ENCODE measurements at places on chromosomes 3 and 15.

- DNase-seq: no peak
Observed at GRCh38 chr3:122014741-122015140, 7.3 kb downstream of the ILDR1 start.

DNA sequence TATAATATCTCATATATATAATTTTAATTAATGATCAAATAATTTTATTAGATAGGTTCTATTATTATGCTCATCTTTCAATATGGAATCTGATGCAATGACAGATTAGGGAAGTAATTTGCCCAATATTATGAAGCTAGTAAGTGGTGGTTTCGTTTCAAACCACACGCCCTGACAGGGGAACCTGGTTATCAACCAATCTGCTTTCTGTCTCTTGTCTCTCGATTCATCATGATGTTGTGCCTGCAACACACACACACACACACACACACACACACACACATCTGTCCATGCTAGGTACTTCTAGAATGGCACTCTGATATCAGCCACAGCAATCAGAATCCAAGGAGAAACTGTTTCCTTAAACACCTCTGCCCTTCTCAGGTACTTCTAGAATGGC, 128.4 kb downstream of the ZBBX start:
- DNase-seq: no peak

GRCh38 chr15:93515256-93516051, 426.4 kb upstream of the RGMA start:
- DNase-seq: no peak

- DNase-seq: no peak
Observed at GRCh38 chr3:128504963-128505730, 12.1 kb upstream of the GATA2 start.

DNA sequence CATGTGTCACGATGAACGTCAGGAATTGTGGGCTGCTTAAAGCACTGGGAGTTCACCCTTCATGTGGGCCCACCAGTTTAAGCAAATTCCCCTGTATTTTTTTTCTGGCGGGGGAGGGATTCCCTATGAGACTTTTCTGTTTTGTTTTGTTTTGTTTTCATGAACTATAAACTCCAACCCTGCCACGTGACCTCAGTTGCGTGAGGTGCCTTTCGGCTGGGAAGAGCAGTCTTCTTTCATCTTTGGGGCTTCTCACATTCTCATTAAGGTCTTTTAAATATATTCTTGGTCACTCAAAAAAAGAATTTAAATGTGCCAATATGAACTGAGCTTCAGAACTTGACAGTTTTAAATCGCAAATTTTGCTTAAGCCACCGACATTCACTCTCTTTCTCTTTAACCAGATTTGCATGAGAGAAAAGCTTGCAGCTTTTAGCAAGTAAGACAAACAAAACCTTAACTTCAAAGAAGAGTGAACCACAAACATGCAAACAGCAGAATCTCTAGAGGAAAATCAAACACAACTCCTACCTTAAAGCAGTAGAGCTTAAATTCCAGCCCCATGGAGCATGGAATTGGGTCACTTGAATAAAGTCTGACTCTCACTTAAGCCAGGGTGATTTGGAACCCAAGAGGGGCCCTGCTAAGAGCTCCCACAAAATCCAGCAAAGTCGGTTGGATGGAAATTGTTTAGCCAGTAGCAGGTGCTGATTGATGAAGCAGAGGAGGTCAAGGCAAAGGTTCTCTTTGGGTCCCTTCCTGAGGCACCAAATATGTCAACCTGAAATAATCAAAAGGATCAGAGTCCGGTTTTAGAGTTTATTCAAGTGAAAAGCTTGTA, 699.8 kb upstream of the GBE1 start:
- DNase-seq: no peak

DNA sequence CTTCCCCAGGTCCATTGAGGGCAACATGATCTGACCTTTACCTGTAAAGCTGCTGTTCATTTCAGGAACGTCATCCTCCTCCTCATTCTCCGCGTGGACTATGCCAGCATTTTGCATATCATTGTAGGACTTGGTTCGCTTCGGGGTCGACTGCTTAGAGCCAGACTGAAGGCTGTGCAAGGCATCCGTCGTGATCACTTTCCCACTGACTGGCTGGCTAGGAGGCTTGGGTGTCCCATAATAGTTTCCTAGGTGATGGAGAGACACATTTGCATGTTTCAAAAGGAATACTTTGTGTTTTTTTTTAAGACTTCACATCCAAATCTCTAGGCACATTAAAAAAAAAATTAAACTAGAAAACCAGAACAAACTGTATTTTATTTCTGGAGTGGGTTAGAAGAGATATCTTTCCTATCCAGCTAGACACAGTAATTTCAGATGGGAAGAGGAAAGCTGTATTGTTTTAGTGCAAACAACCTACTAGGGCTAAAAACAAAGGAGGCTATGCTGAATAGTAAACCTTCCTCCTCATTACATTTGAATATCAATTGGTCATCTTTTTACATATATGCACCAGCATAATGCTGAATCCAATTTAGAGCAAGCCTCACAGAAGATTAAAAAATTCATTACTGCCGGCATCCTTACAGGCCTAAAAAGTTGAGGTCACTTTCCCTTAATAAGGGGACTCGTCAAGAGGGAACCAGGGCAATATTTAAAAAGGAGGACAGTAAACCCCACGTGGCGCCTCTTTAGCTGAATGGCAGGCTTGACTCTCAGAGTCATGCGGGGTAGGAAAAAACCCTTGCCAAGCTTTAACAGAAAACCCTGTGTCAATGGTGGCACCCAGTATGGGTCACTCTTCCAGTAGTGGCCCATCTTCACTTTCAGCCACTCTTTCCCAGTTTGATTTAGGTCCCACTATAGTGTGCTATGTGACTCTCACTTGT, 559.9 kb downstream of the MAGI1 start:
- DNase-seq: no peak

DNA sequence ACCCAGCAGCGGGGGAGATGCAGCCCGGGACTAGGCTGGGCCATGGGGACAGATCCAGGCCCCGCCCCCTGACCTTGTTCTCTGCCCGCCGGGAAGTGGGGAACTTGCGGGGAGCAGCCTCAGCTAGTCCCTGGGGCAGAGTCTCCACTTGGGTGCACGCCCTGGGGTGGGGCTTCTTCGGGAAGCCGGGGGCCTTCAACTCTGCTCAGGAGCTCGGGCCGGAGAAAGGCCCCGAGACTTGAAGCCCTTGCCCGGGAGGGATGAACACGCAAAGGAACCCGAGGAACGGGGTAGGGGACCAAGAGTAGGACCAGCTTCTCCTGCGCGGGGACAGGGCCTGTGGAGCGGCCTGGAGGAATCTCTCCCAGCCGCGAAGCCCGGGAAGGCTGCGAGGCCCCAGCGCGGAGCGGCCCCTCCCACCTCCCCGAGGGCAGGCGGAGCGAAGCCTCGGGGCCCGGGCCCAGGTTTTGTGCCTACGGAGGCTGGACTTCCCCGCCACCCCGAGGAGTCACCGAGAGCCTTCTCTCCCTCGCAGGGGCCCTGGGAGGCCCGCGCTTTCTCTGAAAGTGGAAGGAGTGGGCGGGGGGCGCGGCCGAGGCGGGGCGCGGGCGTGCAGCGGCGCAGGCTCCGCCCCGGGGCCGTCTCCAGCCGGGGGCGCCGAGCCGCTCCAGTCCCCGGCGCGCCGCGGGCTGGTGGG, at the start of gene ITPKA:
Gene ITPKA (plus strand): TSS at position 670 of the 697 bp plus-strand sequence. CDS start 54 bp downstream, outside the sequence.
- DNase-seq: peak; percentile 84

DNA sequence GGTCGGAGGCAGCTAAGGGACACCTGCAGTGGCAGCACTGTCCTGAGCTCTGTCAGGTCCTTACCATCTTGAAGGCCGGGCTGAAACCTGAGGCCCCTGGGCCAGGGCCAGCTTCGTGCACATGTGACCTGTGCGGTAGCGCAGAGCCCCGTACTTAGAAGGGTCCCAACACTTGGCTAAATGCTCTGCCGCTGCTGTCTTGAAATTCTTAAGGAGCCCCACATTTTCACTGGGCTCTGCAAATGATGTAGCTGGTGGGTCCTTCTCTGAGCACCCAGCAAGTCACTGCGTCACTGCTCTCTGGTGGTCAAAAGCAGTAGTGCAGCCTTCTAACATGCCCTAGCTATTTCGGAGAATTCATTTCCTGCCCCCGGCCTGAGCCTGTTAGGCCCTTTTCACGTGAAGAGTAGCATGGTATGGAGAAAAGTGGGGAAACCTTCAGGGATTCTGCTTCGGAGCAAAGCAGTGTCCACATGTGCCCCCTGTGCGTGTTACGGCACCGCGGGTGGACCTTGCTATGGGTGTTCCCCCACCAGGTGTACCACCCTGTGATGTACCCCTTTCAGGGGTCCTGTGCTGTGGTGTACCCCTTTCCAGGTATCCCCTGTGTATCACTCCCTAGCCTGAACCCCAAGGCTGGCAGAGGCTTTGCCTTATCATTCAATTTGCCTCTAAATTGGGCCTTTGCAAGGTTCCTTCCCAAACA, 79.7 kb downstream of the TMEM266 start:
- peak; percentile 75 for DNase-seq

- DNase-seq: no peak
Observed at GRCh38 chr3:85586018-85586417, 627.2 kb downstream of the CADM2 start.

DNA sequence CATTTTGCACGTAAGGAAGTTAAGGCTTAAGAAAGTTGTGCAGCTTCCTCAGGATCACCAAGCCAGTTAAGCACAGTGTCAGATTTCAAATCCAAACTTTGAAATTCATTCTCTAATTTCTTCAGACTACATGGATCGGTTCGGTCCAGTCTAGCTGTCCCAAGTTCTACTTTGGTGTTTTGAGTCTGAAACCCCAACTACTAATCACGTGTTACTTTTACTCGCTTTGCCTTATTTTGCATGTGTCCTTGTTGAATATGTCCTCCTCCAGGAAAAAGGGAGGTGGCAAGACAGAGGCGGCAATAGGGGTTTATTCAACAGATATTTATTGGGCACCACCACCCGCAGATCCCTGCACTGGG, 522 bp upstream of the GXYLT2 start:
- no peak for DNase-seq

DNA sequence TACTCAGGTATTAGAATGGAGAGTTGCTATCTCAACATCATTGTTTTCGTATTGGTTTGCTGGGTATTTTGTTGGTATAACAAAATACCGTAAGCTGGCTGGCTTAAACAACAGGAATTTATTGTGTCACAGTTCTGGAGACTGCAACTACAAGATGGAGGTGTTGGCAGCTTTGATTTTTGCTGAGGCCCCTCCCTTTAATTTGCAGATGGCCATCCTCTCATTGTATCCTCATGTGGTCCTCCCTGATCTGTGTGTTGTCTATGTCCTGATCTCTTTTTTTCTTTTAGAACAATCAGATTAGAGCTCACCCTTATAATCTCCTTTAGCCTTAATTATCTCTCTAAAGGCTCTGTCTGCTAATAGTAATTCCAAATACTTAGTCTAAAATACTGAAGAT, 299.8 kb upstream of the GOLIM4 start:
- no peak for DNase-seq

- DNase-seq: no peak
Observed at GRCh38 chr3:76679541-76679940, 360.4 kb upstream of the ROBO2 start.

DNA sequence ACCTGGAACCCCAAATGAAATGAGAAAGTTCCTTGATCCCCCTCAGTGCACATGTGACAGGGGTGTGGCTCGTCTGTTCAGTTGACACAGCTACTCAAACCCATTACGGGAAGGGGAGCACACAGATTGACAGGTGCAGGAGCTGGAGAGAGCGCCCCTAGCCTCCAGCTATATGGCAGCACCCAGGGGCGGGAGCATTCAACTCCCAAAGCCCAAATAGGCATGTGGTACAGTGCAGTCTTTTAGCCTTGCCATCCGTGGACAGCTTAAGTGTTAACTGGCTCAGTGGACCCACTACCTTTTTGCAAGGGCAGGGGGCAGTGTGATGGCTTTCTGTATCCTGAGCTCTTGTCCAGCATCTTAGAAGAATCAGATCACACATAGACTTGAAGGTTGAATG, 1374.2 kb upstream of the ALCAM start:
- no peak for DNase-seq

- DNase-seq: no peak
Observed at GRCh38 chr15:67048281-67049279, 16.8 kb upstream of the SMAD3 start.

DNA sequence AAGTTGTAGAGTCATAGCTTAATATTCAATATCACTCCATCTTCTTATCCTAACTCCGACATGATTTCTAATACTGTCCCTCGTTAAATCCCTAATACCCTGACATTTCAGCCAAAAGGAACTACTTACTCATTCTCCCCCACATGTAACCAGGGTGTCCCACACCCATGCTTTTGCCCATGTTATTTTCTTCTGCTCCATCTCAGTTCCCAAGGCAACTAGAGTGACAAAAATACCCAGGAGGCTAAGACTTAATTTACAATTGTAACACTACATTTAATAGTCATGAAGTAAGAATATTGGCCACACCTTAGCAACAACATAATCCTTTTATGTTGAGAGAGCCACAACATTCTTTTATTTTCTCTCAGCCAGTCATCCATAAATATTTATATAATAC, 248.5 kb upstream of the TGFBR2 start:
- no peak for DNase-seq

- DNase-seq: no peak
Observed at GRCh38 chr3:169173231-169173630, 490.3 kb downstream of the MECOM start.

DNA sequence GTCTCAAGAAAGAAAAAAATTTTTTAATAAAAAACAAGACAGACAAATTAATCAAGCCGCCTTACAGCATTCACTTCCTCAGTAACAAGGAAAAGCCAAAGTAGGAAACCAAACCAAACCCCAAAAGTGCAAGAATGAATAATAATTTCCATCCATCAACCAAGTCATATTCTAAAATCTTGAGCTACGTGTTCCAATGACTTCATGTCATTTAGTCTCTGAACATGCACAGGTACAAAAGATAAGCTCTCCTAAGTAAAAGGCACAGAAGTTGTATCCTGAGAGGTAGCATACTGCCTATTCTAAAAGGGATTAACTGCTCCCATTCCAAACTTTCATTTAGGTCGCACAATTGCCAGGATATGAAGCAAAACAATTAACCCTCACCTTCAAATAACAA, 29.7 kb downstream of the SLC4A7 start:
- DNase-seq: no peak

DNA sequence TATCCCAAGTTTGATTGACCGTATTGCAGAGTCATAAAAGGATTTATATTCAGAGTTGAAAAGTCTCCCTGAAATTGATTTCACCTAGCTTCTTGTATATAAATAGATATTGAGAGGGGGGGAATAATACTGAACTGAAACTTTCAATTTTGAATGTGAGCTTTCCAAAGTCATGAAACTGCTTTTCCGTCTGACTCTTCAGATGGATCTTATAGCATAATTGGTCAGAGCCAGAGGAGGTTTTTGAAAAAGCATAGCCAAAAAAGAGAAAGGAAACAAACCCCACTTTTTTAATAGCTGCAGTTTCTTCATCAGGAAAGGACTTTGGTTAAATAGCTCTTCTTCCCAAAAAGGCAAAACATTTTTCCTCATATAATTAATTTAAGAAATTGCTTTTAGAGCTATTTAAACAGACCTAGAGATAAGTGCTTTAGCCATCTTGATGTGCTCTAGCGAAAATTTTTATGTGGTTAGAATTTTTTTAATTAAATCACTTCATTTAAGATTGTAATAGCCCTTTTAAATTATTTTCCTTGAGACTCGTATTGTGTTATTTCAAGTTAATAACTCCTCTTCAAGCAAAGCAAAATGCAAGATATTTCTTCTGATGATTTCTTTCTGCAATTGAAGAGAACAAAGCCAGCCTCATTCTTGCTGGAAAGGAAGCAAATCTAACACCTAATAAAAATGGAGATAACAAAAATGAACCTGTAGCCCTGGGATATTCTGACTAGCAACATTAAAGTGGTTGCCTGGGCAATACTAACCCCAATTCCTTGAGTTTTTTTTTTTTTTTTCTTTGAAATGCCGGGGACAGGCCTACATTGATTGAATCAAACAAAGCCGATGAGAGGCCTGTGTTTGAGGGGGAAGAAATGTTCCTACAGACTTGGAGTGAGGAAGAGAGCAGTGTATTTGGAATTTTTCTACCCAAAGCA, 173.6 kb downstream of the PTPRG start:
- no peak for DNase-seq
